ENCODE measurements at places on chromosomes 5 and 9. TPM values are rescaled to one million over a fixed set of nuclear protein-coding genes. Genes with fewer than 3 reads are reported as not detected.
A peak's percentile ranks its signal among the peaks of the same experiment; 100 is the strongest.

RLN1 gene
- total RNA-seq = not detected

CYSRT1 gene
- not detected for total RNA-seq

CYLC2 gene
- not detected for total RNA-seq

EGFLAM gene
- total RNA-seq = 13.0 TPM

ITGA2 gene
- 6.1 TPM for total RNA-seq

- no peak overlapping the region for H3K4me3 ChIP-seq
- H3K27ac ChIP-seq = no peak overlapping the region
- DNase-seq = peak; percentile 79
- no peaks in the 10 kb centered on the region for H3K36me3 ChIP-seq
These were observed 74.6 kb downstream of the FOXD1 start for GRCh38 chr5:73373814-73374510.

DNA sequence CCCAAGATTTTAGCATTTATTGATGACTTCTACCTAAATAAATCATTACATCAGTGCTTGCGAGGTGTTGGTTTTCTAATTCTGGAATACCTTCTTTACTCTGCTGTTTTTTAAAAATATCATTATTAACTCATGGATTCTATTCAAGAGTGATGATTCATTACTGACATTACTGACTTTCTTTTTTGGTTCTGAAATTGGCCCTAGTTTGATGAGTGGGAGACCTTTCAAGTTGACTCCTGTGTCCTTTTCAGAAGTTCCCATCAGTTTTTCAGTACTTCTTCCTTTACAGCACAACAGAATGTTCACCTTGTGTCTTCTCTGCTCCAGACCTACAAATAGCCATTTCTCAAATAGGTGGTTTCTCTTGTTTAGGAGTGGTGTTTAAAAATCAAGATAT, 114.1 kb downstream of the PCSK5 start:
- H3K36me3 ChIP-seq = no peaks in the 10 kb centered on the region
- no peaks in the 10 kb centered on the region for H3K27me3 ChIP-seq
- H3K4me1 ChIP-seq = peaks cover 6% of the 10 kb centered on the region
- DNase-seq = no peak
- no peak overlapping the region for H3K27ac ChIP-seq

DNA sequence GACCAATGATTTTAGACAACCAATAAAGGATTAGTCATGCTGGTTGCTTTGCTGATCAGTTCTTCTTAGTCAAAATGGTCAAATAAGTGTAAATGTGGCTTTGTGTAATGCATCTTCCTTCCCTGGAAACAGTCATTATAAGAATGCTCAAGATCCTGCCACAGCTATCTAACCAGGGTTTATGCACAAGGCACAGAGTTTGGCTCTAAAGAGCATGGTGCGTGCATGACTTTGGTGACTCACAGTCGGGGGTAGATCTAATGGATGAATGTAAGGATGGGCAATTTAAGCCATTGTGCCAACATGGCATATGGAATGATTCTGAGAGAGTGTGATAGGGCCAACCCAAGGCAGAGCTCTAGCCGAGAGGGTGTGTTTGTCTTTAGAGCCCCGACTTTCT, 6.5 kb downstream of the LIX1 start:
- no peaks in the 10 kb centered on the region for H3K27me3 ChIP-seq
- no peaks in the 10 kb centered on the region for H3K36me3 ChIP-seq
- H3K27ac ChIP-seq = no peak overlapping the region
- H3K4me1 ChIP-seq = no peaks in the 10 kb centered on the region
- H3K4me3 ChIP-seq = no peak overlapping the region

DNA sequence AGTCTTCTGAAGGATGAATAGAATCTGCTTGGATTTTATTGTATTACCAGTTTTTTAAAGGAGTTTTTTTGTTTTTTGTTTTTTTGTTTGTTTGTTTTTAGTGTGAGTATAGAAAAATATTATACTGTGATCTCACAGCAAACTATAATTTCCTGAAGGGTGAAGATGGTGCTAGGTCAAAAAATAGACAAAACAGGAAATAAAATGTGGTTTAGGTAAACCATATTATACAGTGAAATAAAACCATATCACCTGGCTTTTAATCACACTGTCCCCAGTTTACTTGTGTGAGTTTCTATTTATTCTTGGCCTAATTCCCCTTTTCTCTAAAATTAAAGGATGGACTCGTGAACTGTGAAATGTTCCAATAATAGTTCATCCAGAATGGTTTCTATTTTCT, 841.3 kb upstream of the CTNND2 start:
- no peaks in the 10 kb centered on the region for H3K36me3 ChIP-seq
- no peak overlapping the region for H3K27ac ChIP-seq
- no peaks in the 10 kb centered on the region for H3K27me3 ChIP-seq
- H3K4me3 ChIP-seq = no peak overlapping the region

DNA sequence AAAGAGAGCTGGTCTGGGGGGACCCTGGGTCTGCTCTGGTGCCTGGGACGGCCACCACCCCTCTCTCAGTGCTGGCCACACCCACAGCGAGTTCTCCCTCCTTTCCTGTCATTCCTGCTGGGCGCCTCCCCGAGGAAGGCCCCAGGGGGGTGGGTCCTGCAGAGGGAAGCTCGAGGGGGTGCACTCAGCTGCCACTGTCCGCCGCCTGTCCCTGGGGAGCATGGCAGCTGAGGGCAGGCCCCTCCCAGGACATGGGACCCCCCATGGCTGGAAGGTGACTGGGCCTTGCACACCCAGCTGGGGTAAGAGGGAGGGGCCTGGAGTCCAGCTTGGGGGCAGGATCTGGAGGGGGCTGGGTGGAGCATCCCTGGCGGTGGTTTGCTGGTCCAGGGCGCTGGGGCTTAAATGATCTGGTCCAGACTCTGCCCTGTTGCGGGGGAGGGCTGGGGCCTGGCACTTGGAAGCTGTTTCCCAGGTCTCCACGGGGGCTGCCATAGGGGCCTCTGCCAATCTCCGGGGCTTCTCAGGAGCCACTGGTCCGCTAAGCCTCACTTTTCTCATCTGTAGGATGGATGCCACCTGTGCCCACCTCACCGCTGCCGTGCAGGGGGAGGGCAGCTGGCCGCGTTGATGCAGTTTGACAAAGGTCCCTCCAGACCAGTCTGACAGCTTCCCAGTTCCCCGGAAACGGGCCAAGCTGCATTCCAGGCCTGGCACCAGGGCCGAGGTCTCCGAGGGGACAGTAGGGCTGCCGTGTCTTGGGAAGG, 6.0 kb upstream of the SLC2A6 start:
- no peak overlapping the region for H3K4me3 ChIP-seq
- H3K27me3 ChIP-seq = no peaks in the 10 kb centered on the region

DNA sequence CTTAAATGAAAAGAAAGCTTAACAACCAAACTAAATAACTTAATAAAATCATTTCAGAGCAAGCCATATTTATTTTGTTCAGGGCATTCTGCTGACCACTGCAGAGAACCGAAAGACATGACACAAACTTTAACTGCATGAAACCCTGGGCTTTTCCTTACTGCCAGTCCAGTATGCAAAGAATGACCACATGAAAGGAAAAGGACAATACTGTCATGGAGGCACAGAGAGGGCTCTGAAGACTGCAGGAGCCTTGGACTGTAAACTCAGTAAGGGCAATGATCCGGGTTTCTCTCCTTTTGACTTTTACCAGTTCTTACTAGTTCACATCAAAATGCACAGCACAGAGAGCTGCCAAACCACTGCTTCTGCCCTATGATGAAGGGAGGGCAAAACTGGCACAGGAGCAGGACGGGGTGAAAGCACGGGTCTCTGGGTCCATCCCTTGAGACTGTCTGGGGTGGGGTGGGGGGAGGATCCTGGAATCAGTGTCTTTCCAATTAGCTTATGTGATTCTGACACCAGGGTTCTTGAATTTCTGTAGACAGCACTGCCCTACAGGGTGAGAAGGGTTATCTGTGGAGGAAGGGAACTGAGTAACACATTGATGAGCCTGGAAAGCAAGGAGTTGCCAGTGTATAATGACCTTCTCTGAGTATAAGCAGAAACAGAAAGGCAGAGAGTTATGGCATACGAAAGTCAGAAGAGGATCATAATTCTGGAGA, 44.7 kb downstream of the RNF130 start:
- no peaks in the 10 kb centered on the region for H3K4me1 ChIP-seq
- DNase-seq = no peak
- no peaks in the 10 kb centered on the region for H3K36me3 ChIP-seq
- no peak overlapping the region for H3K27ac ChIP-seq

- H3K27me3 ChIP-seq = no peaks in the 10 kb centered on the region
- peaks cover 28% of the 10 kb centered on the region for H3K4me1 ChIP-seq
- no peak for DNase-seq
- peaks cover 19% of the 10 kb centered on the region for H3K36me3 ChIP-seq
- H3K4me3 ChIP-seq = no peak overlapping the region
These were observed 68.8 kb upstream of the FCN2 start for GRCh38 chr9:134811673-134812342.

DNA sequence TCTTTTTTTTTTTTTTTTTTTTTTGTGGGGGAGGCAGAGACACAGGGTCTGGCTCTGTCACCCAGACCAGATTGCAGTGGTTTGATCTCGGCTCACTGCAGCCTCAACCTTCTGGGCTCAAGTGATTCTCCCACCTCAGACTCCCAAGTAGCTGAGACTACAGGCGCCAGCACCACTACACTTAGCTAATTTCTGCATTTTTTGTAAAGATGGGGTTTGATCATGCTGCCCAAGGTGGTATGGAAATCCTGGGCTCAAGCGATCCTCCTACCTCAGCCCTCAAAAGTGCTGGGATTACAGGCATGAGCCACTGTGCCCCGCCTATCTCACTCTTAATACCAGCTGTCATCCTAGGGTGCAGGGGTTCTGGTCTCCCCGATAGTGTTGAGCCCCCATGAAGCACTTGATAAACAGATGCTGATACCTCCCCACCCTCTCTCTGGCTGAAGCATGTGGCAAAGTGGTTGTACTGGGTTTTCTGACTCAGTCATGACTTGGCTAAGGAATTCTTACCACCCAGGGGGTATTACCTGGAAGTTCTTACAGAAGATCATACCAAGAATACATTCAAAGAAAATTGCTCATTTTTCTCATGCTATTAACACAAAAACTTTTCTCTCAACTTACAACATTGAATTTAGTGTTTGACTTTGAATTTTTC, 110.2 kb upstream of the DAPK1 start:
- no peak overlapping the region for H3K4me3 ChIP-seq
- no peaks in the 10 kb centered on the region for H3K27me3 ChIP-seq
- no peak for DNase-seq
- H3K4me1 ChIP-seq = no peaks in the 10 kb centered on the region
- no peaks in the 10 kb centered on the region for H3K36me3 ChIP-seq

GRCh38 chr5:151359391-151359790, 12.0 kb upstream of the SLC36A2 start:
- H3K4me1 ChIP-seq = no peaks in the 10 kb centered on the region
- H3K27ac ChIP-seq = no peak overlapping the region

DNA sequence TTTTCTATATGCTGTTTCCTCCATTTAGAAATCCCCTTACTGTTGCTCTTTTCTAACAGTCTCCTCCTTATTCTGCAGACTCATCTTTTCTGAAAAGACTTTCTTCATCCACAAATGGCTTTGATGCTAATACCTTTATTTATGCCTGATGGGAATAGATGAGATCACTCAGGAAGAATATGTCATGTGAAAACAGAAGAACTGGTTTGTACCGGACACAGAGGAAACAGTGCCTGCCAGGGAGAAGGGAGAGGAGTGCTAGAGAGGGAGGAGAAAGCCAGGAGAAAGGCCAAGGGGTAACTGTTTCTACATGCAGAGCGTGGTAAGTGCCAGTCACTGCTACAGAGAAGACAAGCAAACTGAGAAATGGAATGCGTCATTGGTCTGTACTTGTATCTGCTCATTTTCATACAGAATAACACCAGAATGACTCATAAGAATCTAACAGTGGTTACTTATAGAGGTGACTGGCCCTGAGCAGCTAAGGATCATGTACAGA, 45.9 kb upstream of the PJA2 start:
- H3K27ac ChIP-seq = peak overlapping the region; percentile 68
- no peak for DNase-seq
- H3K27me3 ChIP-seq = no peaks in the 10 kb centered on the region
- H3K4me3 ChIP-seq = peak overlapping the region; percentile 16
- peaks cover 48% of the 10 kb centered on the region for H3K4me1 ChIP-seq
- no peaks in the 10 kb centered on the region for H3K36me3 ChIP-seq

- no peaks in the 10 kb centered on the region for H3K36me3 ChIP-seq
- H3K27me3 ChIP-seq = no peaks in the 10 kb centered on the region
- peaks cover 59% of the 10 kb centered on the region for H3K4me1 ChIP-seq
- peak overlapping the region; percentile 83 for H3K27ac ChIP-seq
These were observed 1.4 kb downstream of the ATOSB start for GRCh38 chr9:35114113-35114839.

DNA sequence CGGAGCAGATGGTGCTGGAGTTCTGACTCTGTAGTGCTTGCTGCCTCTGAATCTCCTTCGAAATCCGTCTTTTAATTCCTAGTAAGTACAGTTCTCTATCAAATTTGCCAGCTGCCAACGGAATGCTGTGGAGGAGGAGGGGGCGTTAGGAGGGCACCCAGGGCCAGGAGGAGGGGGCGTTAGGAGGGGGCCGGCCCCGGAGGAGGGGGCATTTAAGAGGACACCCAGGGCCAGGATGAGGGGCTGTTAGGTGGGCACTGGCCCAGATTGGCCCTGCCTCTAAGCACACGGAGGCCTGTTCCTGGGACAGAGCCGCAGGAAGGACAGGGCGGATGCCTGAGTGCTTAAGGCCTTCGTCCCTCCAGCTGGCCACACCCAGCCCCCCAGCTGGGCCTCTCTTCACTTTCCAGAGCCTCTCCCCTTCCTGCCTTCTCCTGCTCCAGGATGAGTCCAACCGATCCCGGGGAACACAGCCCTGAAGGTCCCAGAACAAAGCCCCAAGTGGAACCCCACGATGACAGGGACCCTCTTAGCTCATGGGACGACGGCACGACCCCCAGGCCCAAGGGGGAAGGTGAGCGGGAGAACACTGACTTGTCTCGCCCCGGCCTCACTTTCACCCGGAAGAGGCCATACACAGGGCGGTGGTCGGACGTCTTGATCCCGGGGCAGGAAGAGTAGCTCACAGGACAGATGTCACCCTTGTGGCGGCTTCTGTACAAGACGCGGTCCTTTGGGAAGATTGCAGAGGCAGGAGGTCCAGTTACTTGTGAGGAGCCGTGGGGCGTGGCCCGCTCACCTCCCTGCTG, 9.8 kb downstream of the INPP5E start:
- H3K36me3 ChIP-seq = peaks cover 18% of the 10 kb centered on the region
- no peak overlapping the region for H3K27ac ChIP-seq
- no peak for DNase-seq
- H3K27me3 ChIP-seq = no peaks in the 10 kb centered on the region

- no peaks in the 10 kb centered on the region for H3K27me3 ChIP-seq
- peaks cover 14% of the 10 kb centered on the region for H3K4me1 ChIP-seq
- peak overlapping the region; percentile 38 for H3K4me3 ChIP-seq
- H3K27ac ChIP-seq = peak overlapping the region; percentile 67
- no peaks in the 10 kb centered on the region for H3K36me3 ChIP-seq
These were observed 31.9 kb downstream of the ANKRD33B start for GRCh38 chr5:10595672-10596309.

Data from esophagus muscularis mucosa (tissue), 4 donors.